Activated CD4-positive, alpha-beta T cell treated with anti-CD3 and anti-CD28 coated beads for 48 hours (primary cell): ENCODE measurements at places on chromosomes 6 and 20.

- DNase-seq = no peak
Measured at GRCh38 chr6:139962654-139963347, 588.4 kb upstream of the CITED2 start.

DNA sequence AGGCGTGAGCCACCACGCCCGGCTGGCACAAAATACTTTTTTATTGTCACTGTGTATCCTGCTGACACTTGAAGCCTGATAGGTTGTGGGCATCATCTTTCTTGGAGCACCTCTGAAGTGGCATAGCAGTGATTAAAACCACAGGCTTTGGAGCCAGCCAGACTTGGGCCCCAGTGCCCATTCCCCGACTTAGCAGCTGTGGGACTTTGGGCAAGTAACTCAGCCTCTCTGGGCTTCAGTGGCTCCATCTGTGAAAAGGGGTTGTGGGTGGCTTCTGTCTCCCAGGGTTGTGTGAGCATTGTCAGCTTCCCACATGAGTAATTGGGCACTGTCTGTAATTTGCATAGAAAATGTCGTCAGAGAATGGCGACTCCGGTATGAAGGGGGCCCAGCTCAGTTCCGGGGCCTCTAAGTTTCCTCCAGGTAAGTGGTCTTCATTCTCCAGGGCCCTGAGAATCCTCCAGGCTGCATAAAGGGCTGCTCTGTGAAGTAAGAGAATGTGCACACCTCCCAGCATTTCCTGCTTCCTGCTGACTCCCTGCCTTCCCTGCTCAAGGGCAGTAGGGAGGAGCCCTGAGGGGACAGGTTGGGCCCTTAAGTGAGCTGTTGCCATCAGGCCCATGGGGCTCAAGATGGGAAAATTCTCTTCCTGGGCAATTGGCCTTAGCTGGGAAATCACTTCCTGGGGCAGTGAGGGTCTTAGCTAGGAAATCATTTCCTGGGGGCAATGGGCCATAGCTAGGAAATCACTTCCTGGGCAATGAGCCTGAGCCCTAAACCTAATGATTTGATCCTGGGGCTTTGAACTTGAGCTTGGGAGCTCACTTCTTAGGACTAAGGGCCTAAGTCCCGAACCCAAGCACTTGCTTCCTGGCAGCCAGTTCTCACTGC, 27.2 kb downstream of the ARHGAP40 start:
- DNase-seq = no peak

DNA sequence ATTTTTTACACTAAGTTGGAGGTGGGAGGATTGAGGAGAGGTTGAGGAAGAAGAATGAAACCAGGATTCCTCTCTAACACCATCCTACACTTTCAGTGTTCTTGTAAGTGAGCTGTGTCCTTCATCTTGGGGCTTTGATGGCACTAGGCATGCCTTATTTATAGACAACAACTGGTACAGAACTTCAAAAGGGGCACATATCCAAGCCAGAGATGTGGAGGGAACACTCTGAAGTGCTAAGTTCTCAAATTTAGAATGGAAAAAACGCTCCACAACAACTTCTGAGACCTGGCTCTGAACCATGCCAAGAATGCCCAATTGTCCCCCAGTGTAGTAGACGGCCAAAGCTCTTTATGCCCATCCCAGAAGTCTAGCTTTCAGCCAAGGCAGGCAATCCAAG, 16.2 kb upstream of the PKHD1 start:
- no peak for DNase-seq

GRCh38 chr6:104434519-104434918, 425.2 kb downstream of the HACE1 start:
- no peak for DNase-seq

- DNase-seq = no peak
Measured at GRCh38 chr20:54041336-54041735, 29.1 kb downstream of the BCAS1 start.

DNA sequence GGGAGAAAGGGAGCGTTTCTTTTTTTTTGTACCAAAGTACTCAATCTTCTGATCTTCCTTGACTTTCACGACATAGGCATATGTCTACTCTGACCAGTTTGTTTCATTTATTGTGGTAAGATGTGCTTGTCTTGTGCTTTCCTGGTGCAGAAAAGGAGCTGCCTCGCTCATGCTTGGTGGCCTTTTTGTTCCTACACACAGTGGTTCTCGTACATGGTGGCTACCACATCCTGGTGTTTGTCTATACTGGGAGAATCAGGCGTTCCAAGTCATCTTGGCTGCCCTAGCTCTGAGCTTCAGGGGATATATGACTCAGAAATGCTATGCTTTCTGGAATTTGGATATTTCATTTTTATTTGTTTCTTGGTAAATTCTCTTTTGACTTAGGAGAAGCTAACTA, 31.8 kb downstream of the MYB start:
- peak; percentile 23 for DNase-seq
